Stimulated activated CD8-positive, alpha-beta memory T cell treated with anti-CD3 and anti-CD28 coated beads, Interleukin-4, amount 100 ng/mL, for 48 hours (primary cell): ENCODE measurements at places on chromosomes 6 and 20.

GRCh38 chr6:151784441-151785214, 22.9 kb upstream of the ESR1 start:
- DNase-seq: no peak

DNA sequence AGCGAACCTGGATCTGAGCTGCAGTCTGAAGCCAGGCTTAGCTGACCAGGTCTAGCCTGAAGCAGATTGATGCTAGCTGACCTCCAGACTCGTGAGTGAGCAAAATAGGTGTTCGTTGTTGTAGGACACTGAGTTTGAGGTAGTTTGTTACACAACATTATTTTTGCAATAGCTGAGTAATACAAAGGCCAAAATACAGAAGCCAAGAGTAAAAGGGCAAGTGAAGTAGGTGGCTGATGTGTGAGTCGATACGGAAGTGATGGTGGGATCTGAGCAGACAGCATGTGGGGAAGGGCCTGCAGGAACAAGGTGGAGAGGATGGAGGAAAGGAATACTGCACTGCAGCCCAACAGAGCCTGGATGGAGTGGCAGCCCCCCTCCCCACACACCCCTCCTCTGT, 8.5 kb upstream of the SPATS1 start:
- no peak for DNase-seq

DNA sequence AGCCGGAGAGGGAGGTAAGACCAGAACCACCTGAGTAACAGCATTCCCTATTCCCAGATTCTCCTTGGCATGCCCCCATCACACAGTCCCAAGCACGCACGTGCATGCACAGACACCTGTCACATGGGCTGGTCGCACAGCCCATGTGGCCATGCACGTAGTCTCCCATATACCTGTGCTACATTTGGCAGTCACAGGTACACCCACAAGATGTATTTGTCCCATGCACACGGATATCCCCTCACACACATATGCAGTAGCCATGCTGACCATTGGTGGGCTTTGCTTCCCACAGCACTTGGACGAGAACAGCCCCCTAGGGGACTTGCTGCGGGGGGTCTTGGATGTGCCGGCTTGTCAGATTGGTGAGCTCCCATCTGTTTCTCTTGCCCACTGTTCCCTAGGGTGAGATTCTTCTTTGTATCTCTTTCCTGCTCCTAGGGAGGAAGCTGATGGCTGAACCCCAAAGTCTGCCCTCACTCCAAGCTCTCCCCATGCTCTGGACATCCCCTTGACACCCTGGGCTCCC, 31.9 kb downstream of the PLCG1 start:
- DNase-seq: no peak

- no peak for DNase-seq
Observed at GRCh38 chr6:160263196-160263939, 4.7 kb upstream of the SLC22A2 start.

DNA sequence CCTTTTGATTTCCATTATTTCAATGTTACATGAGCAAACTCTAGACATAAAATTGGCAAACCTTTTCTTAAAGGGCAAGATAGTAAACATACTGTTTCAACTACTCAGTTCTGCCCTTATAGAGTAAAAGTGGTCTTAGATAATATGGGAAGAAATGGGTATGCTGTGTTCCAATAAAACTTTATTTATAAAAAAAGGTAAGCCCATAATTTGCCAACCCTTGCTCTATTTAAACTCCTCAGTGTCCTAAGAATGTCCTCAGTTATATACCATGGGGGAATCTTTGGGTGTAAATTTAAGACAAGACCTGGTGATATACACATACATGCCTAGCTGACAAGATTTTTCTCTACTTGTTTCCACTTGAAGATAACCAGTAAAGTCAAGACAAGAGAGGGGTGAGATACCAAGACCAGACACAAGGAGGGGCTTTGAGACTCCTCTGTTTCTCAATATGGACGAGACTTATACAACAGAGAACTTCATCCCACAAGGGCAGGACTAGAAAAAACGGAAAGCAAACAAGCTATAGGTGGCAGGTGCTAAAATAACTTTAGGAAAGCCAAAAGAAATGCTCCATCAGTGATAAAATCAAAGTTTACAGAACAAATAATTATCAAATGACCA, 10.5 kb downstream of the SNX3 start:
- DNase-seq: no peak

DNA sequence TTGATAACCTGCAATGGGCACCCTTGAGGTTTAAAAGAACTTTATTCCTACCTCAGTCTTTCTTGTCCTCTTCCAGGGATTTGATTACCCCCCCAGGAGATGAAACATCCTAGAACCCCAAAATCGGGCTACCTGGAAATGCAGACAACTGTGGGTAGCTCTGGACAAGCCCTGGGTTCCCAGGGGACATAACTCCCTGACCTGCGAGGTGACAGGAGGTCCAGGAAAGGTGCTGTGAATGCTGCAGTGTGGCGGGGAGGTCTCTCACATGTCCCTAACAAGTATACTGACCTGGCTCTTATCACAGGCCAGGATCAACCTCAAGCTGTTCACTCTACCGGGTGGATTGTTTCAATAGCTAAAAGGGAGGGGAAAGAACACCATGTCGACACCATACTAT, 11.6 kb downstream of the JAG1 start:
- DNase-seq: no peak
